ENCODE measurements at places on chromosomes 2 and 18.
A peak's percentile ranks its signal among the peaks of the same experiment; 100 is the strongest.

DNA sequence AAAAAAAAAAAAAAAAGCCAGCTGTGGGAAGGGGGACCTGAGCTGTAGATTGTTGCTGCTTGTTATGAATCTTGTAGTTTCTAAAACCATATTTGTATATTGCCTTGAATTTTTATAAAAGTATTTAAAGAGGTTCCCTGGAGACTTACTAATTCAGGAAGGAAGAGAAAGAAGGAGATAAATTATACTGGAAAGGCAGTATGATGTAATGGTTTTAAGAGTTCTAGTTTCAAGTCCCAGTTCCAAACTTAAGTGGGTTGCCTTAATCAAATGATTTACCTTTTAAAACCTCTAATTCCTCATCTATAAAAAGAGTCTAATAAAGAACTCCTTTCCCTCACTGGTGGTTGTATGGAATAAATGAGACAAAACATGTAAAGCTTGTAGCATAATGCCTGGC lies 62.2 kb downstream of the PTRHD1 start:
- DNase-seq, result no peak

GRCh38 chr2:230942920-230943896 lies 18.2 kb upstream of the GPR55 start:
- DNase-seq, result peak; percentile 29

DNA sequence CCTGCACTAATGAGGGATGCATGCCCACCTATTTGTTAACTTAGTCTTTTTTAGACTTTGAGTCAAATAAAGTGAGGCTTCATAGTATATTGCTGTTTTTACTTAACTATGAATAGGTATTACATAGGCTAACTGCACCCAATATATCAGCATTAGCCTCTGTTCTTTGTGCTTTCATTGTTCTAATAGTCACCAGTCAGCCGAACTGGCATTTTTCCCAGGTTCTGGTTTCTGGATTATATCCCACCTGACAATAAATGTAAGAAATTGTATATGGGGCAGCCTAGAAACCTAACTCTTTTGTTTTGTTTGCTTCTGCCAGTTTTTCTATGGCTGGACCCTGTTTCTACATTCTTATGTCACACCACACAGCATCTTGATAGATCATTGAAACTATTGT lies 1672.4 kb upstream of the LRRTM1 start:
- DNase-seq, result no peak

DNA sequence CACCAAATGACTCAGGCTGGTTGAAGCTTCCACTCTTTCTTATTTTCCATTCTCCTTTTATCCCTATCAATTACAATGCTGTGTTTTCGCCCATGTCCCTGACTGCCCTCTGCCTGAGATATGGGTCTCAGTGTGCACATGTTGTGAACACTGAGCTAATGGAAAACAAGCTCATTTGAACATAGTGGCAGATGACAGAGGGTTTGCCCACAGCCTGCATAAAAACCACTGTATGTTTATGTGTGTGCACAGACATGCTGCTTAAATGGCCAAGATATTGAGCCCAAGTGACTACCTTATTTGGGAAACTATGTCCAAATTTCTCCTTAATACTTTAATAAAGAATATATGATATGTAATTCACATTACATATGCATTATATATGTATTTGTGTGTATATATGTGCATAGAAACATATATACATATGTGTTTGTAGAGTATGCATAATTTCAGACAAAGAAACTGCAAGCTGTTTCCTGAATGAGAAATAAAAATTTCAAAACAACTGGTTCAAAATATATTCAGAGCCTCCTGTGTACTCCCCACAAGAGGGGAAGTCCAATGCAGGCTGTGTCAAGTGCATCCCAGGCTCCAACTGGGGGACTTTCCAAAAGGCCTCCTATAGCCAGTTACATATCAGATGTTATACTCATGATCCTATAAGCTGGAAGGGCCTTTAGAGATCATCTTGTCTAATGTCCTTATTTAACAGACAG lies 92.7 kb upstream of the CD302 start:
- no peak for DNase-seq

DNA sequence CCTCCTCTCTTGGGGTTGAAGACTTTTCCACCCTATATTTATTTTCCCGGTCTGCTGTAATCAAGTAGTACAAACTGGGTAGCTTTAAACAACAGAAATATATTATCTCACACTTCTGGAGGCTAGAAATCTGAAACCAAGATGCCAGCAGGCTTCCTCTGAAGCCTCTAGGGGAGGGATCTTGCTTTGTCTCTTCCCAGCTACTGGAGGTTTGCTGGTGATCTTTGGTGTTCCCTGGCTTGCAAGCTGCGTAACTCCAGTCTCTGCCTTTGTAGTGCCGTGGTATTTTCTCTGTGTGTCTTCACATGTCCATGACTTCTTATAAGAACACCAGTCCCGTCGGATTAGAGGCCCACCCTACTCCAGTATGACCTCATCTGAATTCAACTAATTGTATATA lies 44.4 kb downstream of the MYO3B start:
- DNase-seq, result no peak

DNA sequence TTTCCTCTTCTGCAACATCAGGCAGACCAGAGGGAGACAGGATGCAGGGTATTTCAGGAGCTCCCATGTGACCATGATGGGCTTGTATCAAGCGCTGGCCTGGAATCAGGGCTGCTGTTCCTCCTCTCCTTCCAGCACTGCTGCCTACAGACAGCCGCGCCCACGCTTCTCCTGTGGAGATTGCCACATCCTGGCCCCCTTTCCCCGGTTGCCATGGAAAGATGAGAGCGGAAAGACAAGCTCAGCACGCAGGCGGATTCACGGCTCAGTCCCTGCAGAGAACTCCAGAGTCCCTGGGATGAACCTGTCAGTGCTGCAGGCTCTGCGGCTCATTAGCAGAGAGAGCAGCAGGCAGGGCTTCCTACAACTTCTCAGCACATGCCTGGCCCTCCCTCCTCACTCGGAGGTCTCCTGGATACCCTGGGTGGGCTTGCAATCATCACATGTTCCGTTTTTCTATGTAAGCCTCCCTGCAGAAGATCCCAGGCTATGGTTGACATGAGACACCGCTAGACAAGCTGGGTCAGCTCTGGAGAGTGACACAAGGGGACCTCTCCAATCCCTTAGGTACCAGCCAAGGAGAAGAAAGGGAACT lies 497.8 kb upstream of the MYT1L start:
- peak; percentile 79 for DNase-seq

DNA sequence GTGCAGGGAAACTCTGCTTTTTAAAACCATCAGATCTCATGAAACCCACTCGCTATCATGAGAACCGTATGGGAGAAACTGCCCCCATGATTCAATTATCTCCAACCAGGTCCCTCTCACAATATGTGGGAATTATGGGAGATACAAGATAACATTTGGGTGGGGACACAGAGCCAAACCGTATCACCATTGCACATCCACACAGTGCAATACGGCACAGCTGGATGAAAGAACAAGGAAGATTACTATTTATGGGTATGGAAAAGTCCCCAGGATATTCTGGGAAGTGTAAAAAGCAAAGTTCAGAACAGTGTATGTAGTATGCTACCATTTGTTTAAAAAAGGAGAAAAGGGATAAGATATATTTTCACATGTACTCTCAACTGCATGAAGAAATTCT lies 290.1 kb downstream of the PIK3C3 start:
- no peak for DNase-seq

DNA sequence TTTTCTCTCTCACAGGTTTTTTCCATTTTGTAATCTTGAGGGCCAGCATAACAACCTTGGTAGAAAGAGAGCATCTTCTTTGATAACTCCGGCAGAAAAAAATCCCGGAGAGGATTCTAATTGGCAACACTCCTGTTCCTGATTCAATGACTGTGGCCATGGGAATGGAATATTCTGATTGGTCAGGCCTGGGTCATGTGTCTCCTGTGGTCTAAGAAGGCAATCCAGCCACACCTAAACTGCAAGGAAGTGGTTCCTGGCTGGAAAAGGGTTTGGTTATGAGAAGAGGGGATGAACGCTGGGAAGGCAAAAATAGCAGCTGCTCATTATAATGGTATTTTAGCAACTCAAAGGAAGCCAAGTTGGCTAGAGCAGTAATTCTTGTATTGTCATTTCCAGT lies 24.8 kb upstream of the ZNF638 start:
- DNase-seq, result no peak

- no peak for DNase-seq
Measured at GRCh38 chr2:174597345-174598047, at the start of gene WIPF1. Gene WIPF1, minus strand, starts transcription at chr2:174597804. Its CDS starts 12,231 bp downstream, at chr2:174585573.

GRCh38 chr2:16526193-16526592 lies 139.4 kb downstream of the CYRIA start:
- DNase-seq, result no peak

GRCh38 chr2:241637795-241638660 lies 535 bp downstream of the ATG4B start:
- DNase-seq, result no peak

- no peak for DNase-seq
Measured at GRCh38 chr2:222452422-222452950, 28.1 kb downstream of the SGPP2 start.

DNA sequence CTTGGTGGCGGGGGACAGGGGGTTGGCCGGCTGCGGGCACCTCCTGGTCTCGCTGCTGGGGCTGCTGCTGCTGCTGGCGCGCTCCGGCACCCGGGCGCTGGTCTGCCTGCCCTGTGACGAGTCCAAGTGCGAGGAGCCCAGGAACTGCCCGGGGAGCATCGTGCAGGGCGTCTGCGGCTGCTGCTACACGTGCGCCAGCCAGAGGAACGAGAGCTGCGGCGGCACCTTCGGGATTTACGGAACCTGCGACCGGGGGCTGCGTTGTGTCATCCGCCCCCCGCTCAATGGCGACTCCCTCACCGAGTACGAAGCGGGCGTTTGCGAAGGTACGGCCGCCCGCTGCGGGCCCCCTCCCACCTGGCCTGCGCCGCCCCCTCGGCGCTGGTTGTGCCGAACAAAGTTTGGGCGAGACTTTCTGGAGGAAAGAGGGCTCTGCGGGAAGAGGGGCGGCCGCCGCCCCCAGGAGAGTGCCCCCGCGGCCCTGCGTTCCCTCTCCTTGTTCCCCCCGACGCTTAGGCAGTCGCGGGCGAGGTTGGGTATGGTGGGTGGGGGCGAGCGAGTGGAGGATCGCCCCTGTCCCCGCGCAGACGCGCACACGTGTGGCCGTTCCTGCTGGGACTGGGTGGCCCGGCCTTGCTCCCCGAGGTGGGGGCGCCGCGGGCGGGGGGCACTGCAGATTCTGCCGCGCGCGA lies 866 bp downstream of the CRIM1 start:
- peak; percentile 69 for DNase-seq
